ENCODE measurements at places on chromosomes 4 and X.

- no peak for DNase-seq
These were observed 118.4 kb downstream of the CHIC1 start for GRCh38 chrX:73681408-73681807.

DNA sequence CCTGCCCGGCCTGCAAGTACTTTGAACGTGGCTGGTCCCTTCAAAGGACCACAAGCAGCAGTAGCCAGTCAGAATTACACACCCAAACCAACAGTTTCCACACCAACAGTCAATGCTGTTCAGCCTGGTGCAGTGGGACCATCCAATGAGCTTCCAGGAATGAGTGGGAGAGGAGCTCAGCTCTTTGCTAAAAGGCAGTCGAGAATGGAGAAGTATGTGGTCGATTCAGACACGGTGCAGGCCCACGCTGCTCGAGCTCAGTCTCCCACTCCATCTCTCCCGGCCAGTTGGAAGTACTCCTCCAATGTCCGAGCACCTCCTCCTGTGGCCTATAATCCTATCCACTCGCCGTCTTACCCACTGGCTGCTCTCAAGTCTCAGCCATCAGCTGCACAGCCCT is 104.4 kb upstream of the MYOZ2 start:
- DNase-seq, result no peak

DNA sequence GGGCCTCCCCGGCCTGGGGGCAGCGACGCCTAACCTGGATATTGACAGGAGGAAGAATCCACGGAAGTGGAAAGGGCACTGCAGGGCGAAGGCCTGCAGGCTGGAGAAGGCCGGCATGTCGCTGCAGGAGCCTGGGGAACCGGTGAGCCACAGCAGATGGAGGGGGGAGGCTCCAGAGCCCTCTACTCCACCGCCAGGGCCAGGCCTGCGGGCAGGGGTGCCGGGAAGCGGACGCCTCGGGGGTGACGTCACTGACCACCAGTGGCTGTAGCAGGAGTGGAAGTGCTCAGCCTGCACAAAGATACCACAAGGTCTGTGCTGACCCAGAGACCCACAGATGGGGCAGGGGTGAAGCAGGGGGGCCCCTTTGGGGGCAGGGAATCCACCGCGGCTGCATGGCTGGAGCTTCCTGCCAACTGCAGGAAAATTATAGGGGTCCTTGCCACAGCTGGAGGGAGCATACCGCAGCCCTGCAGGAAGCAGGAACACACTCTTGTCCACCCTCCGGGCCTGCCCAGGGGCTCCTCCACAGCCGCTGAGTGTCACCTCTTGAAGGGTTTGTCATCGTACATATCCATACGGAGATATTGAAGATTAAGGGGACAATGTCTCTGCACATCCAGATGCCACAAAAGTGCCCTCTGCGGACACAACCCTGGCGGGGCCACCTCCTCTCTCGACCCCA is 7.6 kb upstream of the HTRA3 start:
- no peak for DNase-seq

DNA sequence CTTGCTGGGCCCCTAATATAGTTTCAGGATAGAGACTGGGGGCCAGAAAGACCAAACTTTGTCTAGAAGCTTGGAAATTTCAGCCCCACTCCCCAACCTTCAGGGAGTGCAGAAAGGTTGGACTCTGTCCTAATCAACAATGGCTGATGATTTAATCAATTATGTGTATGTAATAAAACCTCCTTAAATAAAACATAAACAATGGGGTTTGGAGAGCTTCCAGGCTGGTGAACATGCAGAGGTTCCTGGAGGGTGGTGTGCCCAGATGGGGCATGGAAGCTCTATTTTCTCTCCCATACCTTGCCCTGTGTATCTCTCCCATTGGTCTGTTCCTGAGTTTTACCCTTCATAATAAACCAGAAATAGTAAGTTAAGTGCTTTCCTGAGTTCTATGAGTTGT is 174.2 kb downstream of the GC start:
- no peak for DNase-seq
